ENCODE measurements at places on chromosomes 4 and X. TPM values are rescaled to one million over a fixed set of nuclear protein-coding genes. Genes with fewer than 3 reads are reported as not detected.
A peak's percentile ranks its signal among the peaks of the same experiment; 100 is the strongest.

DNA sequence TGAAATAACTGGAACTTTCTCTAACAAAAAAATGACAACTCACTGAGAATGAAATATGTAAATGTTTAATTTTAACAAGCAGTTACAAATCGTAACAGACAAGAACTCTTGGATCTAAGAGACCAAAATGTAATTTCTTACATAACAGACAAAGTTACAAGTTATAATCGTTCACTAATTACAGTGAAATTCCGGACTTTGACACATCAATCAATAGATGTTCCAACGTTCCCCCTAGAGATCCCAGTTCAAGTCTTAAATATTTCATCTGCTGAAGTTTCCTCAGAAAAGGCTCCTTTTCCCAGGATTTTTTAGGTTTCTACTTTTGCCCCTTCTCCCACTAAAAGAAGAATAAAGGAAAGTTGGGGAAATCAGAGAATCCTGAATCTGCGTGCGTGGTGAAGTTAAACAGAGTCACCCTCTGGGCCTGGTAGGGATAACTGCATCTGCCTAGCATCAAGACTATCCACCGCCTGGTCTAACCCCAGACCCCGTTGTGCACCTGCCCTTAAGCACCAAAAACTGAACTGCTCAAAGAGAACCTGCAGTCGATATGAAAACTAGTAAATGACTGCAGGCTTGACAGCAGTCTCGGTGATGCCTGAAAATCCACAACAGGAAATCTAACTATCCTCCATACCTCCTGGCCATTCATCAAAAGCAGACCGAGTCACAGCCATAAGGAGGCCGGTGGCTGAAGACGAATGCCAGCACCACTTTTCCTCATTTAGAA is 2.3 kb downstream of the IRF2 start:
- H3K4me1 ChIP-seq: no peaks in the 10 kb centered on the region
- H3K4me3 ChIP-seq: peak overlapping the region; percentile 99
- H3K36me3 ChIP-seq: peaks cover 1% of the 10 kb centered on the region
- H3K27me3 ChIP-seq: no peaks in the 10 kb centered on the region

GRCh38 chr4:24557026-24558025 is 27.0 kb downstream of the DHX15 start:
- H3K27ac ChIP-seq: no peak overlapping the region
- peaks cover 9% of the 10 kb centered on the region for H3K4me1 ChIP-seq
- H3K4me3 ChIP-seq: no peak overlapping the region
- no peaks in the 10 kb centered on the region for H3K27me3 ChIP-seq

Gene IL21
- total RNA-seq: not detected

DNA sequence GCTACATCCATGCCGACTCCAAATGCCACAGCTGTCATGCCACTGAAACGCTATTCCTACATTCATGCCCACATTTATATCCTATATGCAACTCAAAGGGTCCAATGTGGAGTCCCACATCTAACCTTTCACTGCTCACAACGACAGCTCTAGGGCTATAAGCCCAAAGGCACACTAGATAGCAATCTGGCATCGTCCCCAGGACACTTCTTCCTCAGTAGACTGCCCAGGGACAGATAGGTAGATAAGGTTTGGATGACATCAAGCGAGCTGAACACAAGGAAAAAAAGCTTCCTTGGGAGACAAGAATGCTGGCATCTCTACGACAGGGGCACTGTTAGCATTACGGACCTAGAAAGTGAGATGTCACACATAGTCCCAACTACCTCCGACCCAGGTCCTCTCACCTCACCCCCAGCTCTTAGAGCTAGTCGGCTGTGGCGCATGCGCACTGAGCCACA is 685 bp downstream of the RAB9B start:
- no peaks in the 10 kb centered on the region for H3K4me1 ChIP-seq
- no peaks in the 10 kb centered on the region for H3K27me3 ChIP-seq
- H3K27ac ChIP-seq: no peak overlapping the region
- DNase-seq: no peak
- no peaks in the 10 kb centered on the region for H3K36me3 ChIP-seq

DNA sequence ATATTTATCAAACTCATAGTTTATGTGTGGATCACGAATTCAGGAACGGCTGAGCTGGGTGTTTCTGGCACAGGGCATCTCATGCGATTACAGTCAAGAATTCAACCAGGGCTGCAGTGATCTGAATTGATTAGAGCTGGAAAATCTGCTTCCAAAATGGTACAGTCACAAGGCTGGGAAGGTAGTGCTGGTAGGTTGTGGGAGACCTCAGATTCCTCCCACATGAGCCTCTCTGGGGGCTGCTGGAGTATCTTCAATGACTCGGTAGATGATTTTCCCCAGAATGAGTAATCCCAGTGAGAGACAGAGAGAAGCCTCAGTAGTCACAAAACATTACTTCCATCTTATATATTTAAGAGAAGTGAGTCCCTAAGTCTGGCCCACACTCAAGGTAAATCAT is 36.2 kb upstream of the PRDX4 start:
- no peak overlapping the region for H3K27ac ChIP-seq
- no peaks in the 10 kb centered on the region for H3K4me1 ChIP-seq
- H3K4me3 ChIP-seq: no peak overlapping the region

Gene PPBP
- not detected for total RNA-seq

DNA sequence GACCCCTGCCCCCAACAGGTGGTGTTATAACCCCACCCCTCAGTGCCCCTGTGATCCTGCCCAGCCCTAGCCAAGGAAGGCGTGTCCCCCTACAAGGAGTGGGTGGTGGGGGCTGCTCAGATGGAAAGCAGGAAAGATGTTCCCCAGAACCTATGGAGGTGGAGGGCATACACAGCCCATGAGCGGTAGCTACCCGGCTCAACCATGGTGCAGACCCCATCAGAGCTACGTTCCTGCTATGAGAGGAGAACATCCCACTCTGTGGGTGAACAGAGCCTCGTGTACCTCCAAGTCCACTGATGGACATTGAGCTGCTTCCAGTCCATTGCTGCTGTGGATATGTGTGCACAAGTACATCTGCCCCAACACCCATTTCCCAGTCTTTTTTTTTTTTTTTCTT is 71.1 kb downstream of the SHOX start:
- H3K27me3 ChIP-seq: no peaks in the 10 kb centered on the region
- DNase-seq: no peak
- no peaks in the 10 kb centered on the region for H3K36me3 ChIP-seq
- no peak overlapping the region for H3K27ac ChIP-seq
- H3K4me1 ChIP-seq: no peaks in the 10 kb centered on the region
- H3K4me3 ChIP-seq: no peak overlapping the region

DNA sequence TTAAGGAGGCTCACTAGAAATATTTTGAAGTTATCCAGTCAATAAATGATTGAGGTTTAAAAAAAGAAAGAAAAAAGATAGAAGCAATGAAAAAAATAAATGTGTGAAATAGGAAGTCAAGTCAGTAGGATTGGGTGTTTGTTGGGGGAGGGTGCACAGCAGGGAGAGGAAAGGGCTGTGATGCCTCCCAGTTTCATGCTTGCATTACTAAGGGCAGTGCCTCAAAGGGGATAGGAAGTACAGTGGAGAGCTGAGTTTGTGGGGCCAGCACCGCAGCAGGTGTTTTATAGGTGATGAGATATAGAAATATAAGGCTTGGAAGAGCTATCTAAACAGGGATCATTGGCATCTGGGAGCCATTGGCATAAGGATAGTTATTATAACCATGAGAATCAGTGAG is 919.2 kb downstream of the STIM2 start:
- no peaks in the 10 kb centered on the region for H3K27me3 ChIP-seq
- H3K4me1 ChIP-seq: no peaks in the 10 kb centered on the region
- no peak overlapping the region for H3K4me3 ChIP-seq
- H3K27ac ChIP-seq: no peak overlapping the region

DNA sequence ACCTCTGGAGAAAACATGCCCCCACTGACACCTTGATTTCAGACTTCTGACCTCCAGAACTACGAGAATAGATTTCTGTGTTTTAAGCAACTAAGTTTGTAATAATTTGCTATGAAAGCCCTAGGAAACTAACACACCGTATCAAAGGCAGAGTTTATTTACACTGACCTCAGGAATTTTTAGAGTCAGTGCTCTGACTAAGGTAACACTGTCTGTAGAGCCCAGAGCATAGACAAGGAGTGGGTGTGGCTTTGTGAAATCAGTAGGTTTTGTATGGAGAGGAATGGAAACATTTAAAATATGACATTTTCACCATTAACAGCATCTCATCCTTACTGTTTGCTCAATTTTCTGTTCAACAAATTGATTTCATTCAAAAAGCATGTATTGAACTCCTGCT is 764.4 kb upstream of the PCDH10 start:
- H3K36me3 ChIP-seq: no peaks in the 10 kb centered on the region
- no peak for DNase-seq
- H3K27ac ChIP-seq: no peak overlapping the region
- no peaks in the 10 kb centered on the region for H3K4me1 ChIP-seq

Gene POU3F4
- not detected for total RNA-seq

Gene CSAG1
- total RNA-seq: not detected

DNA sequence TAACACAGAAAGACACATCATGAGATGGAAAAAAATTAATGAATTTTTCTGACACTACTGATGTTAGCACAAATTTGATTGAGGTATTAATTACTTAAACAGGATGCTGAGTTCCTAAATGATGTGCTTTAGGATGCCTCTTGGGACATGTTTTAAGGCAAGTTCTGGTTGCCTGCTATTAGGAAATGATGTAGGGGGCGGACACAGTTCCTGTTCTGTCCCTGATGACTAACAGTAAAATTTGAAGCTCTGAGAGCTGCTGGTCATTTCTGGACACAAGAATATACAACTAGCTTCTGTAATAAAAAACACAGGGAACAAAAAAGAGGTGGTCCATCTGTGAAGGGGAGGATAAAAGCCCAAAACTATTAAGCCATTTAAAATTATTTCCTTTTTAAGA is 163.2 kb upstream of the ETNPPL start:
- H3K4me3 ChIP-seq: no peak overlapping the region
- H3K36me3 ChIP-seq: no peaks in the 10 kb centered on the region
- H3K4me1 ChIP-seq: no peaks in the 10 kb centered on the region
- H3K27me3 ChIP-seq: no peaks in the 10 kb centered on the region
- H3K27ac ChIP-seq: no peak overlapping the region

DNA sequence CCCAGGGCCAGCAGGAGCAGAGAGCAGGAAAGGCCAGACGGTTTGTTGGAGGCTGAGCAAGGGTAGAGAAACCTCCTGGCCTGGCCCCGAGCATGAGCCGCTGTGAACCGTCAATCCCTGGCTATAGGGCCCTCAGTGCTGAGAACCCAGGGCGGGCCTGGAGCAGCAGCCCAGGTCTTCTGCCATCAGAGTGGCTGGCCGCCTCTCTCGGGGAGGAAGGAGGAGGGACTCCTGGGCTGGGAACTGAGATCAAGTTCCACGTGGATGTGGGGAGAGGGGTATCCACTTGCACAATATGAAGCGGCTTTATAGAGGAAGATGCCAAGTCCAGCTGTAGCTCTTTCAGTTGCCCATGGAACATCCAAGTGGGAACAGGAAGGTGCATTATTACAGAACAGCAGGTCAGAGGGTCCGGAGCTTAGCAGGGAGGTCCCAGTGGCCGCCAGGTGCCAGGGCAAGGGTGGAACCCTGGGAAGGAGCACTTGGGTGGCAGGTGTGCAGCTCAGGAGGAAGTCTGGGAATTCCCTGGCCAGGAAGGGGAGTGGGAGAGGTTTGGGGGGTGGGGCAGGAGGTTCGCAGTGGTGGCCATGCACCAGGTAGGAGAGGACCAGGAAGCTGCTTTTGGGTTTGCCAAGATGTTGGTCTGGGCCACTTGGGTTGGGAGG is 31.7 kb upstream of the CRMP1 start:
- no peaks in the 10 kb centered on the region for H3K36me3 ChIP-seq
- H3K4me1 ChIP-seq: no peaks in the 10 kb centered on the region
- H3K27ac ChIP-seq: no peak overlapping the region
- no peaks in the 10 kb centered on the region for H3K27me3 ChIP-seq
- DNase-seq: no peak

GRCh38 chrX:130615941-130616340 is 214.2 kb downstream of the RBMX2 start:
- H3K36me3 ChIP-seq: no peaks in the 10 kb centered on the region
- H3K4me1 ChIP-seq: no peaks in the 10 kb centered on the region
- H3K27ac ChIP-seq: no peak overlapping the region

GRCh38 chr4:102537269-102537668 is 36.1 kb downstream of the NFKB1 start:
- H3K27ac ChIP-seq: no peak overlapping the region
- no peak overlapping the region for H3K4me3 ChIP-seq
- H3K27me3 ChIP-seq: no peaks in the 10 kb centered on the region
- H3K4me1 ChIP-seq: no peaks in the 10 kb centered on the region

Gene COMMD8
- total RNA-seq: 23.6 TPM

DNA sequence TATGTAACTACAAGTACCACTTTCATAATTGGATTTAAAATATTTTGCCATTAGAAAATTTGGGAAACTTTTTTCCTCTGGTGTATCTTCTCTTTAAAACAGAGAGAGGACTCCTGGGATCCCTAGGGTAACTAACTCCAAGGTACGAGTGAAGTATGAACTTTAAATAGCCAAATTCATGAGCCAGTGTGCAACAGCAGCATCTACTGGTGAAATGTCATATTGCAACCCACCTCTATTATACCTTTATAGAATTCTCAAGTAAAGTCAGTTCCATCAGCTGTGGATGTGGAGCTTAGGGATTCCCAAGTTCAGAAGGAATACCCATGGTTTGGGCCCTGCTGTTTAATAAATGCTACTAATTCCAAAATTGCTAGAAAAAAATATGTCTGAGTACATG is 282.7 kb upstream of the TAPT1 start:
- H3K27ac ChIP-seq: no peak overlapping the region
- H3K4me1 ChIP-seq: no peaks in the 10 kb centered on the region
- no peak for DNase-seq
- H3K36me3 ChIP-seq: no peaks in the 10 kb centered on the region
- H3K27me3 ChIP-seq: no peaks in the 10 kb centered on the region

DNA sequence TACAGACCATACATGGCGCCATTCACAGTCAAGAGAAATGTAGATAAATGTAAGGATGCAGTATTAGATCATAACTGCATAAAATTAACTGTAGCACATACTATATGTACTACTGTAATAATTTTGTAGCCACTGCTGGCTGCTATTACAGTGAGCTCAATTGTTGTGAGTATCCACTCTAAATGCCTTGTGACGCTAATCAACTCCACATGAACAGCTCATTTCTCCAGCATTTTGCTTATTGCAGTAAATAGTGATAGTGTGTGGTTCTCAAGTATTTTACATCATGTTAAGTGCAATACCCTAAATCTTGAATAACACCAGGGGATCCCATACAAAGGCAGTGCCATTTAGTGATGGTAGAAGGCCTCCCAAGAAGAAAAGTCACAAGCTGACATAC is 21.2 kb downstream of the FGFBP1 start:
- no peaks in the 10 kb centered on the region for H3K36me3 ChIP-seq
- no peak overlapping the region for H3K27ac ChIP-seq
- no peak for DNase-seq

Gene AKAP14
- not detected for total RNA-seq

GRCh38 chr4:4377732-4378460 is 9.0 kb upstream of the NSG1 start:
- H3K4me3 ChIP-seq: no peak overlapping the region
- no peaks in the 10 kb centered on the region for H3K36me3 ChIP-seq

DNA sequence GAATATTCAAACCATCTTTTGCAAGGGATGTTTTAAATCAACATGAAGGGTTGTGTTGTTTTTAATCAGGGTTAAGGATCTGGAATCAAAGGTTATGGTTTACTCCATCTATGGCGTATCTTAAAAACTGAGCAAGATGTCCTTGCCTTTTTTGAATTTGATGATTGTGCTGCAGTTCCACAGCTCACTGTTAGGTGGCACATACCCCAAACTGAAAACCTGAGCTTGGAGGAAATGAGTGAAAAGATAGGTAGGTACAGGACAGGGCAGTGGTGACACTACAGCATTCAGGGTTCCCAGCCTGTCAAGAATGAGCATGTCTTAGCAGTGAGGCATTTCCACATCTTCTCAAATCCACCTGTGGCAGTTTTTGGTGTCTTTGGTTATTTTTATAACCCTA is 13.1 kb upstream of the EOLA1 start:
- no peaks in the 10 kb centered on the region for H3K4me1 ChIP-seq
- no peaks in the 10 kb centered on the region for H3K27me3 ChIP-seq
- no peak overlapping the region for H3K27ac ChIP-seq
